ENCODE measurements at places on chromosomes 6 and 20.

- DNase-seq, result no peak
Measured at GRCh38 chr6:28208111-28208659, 16.9 kb upstream of the ZSCAN9 start.

- DNase-seq, result no peak
Measured at GRCh38 chr20:1119128-1119505, 715 bp downstream of the PSMF1 start.

DNA sequence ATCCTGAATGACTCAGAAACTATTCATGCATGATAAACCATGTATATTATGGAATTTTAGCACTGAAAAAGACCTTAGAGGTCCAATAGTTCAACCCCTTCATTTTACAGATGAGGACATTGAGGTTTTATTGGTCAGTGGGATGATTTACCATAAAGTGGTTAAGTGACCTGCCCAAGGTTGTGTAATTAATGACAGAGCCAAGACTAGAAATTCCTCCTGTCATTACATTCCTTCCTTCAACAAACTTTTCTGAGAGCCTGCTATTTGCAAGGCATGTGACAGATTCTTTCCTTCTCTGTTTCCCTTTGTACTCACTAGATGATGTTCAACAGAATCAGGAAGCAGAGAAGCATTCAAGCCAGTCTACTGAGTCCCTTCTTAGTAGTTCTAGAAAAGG, 170.7 kb upstream of the KCNK16 start:
- no peak for DNase-seq

- no peak for DNase-seq
Measured at GRCh38 chr20:4299773-4300172, 284.4 kb upstream of the RNF24 start.

- no peak for DNase-seq
Measured at GRCh38 chr6:12909833-12910232, 193.3 kb downstream of the PHACTR1 start.

DNA sequence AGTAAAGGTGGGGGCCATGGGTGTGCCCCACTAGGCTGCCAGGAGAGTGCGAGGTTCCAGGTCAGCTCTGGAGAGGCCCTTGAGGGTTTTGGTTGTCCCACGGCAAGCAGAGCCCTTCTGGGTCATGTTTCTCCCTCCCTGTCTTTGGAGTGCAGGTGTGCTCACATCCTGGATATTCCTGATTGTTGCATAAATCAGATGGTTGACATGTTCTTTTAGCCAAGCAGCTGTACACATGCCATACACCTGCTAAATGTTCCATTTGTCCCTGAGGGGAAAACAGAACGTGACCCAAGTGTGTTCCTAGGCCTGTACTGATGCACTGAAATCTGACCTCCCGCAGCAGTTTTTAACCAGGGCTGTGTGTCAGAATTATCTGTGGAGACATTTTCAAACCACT, 77.5 kb upstream of the BEND3 start:
- peak; percentile 10 for DNase-seq

DNA sequence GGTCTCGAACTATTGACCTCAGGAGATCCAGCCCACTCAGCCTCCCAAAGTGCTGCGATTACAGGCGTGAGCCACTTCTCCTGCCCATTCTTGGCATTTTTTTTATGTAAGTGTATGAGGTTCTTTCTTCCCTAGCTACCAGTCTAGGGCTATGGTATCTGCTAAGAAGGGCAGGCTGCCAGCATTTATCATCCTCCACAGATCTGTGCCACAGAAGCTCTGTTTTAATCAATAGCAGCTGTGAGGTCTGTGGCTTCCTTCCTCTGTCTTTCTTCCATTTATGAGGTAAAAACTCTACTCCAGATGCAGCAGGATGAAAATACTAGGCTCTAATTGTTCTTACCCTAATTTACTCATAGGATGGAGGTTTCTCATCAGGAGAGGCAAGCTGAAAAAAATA, 1382.4 kb upstream of the ADGRB3 start:
- DNase-seq, result no peak

DNA sequence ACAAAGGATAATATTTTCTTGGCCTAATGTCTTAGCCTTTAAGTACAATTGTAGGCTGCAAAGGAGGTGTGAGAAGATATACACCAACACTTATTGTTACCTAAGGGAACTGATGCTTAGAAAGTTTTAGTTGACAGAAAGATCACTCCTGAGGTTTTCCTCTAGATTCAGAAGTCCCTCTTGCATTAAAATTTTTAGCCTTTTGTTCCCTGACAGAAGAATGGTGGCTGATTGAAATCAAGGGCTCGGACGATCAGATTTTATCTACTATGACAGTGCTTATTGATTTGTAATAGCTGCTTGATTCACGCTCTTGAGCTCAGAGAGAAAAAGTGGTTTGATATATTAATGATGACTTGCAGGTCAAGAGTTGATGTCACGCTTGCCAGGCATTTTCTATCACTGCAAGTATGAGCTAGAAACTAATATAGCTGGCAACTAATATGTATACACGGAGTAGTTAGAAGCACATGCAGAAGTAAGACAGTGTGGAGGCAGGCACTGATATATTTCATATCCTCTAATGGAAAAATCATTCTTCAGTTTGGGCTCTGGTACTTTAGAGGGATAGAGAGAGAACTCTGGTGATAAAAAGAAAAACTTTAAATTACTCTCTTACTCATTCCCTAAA, 246.6 kb upstream of the ID4 start:
- DNase-seq, result no peak

- DNase-seq, result peak; percentile 59
Measured at GRCh38 chr20:8043687-8044282, 24.2 kb upstream of the TMX4 start.

- no peak for DNase-seq
Measured at GRCh38 chr20:8218861-8219260, 86.8 kb downstream of the PLCB1 start.

- no peak for DNase-seq
Measured at GRCh38 chr6:47209632-47210031, 100.1 kb downstream of the TNFRSF21 start.

DNA sequence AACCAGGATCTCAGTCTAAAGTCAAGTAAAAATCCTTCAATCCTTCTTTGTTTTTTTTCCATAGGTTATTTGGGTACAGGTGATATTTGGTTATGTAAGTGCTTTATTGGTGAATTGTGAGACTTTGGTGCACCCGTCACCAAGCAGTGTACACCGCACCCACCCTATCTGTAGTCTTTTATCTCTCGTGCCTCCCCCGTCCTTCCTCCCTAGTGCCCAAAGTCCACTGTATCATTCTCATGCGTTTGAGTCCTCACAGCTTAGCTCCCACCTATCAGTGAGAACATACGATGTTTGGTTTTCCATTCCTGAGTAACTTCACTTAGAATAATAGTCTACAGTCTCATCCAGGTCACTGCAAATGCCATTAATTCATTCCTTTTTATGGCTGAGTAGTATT, 879 bp downstream of the MUC22 start:
- no peak for DNase-seq

- DNase-seq, result no peak
Measured at GRCh38 chr6:34147906-34148630, 2.2 kb upstream of the GRM4 start.

DNA sequence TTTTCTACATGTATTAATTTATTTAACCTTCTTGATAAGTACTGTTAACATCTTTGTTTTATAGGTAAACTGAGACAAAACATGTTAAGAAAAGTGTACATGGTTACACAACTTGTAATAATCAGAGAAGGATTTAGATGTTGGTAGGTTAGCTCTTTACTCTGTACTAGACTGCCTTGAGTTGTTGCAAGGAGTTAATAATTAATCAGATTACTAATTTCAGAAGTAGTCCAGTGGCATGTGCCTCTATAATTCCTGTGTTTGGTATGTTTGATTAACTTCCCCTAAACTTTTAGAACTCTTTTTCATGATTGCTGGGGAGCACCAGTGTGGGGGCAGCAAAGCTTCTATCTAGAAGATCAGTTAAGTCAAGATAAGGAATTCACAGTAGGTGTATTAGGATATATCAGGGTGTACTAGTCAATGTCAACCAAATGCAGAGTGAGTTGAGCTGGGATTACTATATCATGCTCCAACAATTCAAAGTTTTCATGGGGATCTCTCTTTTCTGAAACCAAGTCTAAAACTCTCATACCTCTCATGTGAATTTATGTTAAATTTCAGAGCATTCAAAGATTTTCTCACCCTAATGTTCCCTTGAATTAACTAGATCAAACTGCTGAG, 129.7 kb upstream of the AHI1 start:
- no peak for DNase-seq

DNA sequence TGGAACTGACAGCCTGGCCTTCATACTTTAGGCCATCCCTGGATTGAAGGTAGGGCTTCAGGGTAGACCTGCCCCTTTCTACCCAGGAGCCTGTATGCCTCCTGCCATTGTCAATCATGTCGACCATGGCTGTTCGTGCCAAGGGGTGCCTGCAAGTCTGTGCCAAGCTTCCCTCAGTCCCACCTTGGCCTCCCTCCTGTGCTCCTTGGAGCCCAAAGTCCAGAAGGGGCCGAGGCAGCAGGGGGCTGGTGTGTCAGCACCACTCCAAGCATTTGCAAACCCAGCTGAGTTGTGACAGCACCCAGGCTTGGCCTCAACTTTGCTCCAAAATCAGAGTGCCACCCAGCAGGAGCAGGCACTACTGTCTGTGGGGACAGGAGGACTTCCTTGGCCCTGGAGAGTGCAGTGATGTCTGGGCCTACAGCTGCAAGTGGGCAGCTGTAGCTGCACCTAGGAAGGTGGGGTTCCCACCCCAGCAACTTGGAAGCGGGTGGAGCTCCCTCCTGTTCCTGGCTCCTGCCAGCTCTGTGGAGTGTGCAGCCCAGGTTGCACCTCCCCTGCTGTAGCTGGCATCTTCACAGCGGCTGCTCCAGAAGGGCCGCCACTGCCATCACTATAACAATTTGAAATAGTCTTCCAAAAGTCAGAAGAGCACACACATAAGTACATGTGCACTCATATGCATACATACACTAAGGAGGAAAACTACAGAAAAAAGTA, 1719.3 kb downstream of the HACE1 start:
- DNase-seq, result no peak

- DNase-seq, result no peak
Measured at GRCh38 chr6:160996131-160996601, 4.6 kb downstream of the MAP3K4 start.

- peak; percentile 83 for DNase-seq
Measured at GRCh38 chr6:13765570-13765969, 48.8 kb downstream of the MCUR1 start.

DNA sequence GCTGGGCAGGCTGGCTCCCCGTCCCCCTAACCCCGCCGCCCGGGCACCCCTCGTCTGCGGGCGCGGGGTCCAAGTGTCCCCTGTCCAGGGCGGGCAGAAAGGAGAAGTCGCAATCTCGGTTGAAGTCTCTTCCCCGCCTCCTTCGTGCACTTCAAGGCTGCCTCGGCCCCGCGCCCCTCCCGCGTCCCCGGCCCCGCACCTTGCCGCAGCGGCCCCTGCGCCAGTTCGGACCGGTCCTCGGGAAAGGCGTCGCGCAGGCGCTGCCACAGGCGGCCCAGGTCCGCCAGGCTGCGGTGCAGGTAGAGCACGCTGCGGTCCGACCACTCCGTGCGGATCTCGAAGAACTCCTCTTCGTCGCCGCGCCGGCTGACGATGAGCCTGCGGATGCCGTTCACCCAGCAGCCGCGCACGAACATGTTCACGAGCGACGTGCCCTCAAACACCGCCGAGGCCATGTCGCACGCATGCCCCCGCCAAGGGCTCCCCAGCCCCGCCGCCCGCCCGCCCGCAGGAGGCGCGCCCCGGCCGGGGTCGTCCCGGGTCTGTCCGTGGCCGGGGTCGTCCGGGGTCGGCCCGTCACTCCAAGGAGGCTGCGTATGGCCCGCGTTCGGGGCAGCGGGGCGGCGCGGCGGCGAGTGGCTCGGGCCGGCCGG, at the start of gene PXDC1:
TSS of gene PXDC1 (minus strand) at position 637 of the 653 bp plus-strand sequence. CDS start at position 455, 182 bp downstream.
- DNase-seq, result no peak

DNA sequence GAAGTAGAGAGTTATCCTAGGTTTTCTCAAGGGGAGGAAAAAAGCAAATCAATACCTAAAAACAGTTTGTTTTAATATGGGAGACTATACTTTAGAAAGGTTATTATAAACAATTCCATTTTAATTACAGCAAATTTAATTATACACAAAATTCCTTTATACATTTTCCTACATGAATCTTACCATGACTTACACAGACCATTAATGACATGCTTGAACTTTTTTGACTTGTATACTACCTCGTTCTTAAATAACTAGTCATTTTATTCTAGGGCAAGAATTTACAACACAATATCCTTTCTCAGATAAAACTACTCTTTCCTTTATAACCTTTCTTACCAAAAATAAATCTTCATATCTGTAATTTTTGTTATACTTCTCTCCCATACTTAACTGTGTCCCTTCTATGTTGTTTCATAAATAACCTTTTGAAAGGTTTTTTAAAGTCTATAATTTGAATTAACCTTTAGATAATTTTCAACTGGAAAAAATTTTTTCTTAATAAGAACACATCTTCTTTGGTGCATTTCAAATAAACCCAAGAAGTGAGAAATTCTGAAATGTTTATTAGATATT, 729.4 kb downstream of the TENT5A start:
- no peak for DNase-seq

DNA sequence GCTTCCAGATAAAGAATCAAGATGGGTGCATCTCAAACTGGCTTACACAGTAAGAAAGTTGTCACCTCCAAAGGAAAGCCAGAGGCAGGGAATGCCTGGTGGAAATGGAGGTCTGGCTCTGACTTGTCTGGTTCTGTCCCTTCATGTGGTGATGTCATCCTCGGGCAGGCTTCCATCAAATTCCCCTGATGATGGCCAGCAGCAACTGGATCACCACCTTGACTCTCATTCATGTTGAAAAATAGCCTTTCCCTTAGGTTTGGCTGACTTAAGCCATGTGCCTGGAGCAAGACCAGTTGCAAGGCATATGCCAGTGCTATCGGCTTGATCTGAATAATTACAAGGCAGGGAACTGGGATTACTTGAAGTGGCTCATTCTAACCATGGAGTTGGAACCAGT, 28.8 kb downstream of the IMPG1 start:
- no peak for DNase-seq

DNA sequence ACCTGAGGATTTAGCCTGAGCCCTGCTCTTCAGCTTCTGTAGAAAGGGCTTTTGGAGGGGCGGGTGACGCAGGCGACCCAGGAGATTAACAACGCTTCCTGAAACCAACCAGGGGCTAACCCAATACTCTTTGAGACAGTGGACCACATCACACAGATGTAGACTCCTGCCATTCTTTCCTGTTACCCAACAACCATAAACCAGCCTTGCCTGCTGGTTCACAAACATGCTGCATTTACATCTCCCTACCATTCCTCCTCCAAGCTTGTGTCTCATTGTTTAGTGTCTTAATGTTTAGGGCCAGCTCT, 28.3 kb downstream of the PPP1R16B start:
- no peak for DNase-seq

GRCh38 chr6:99104218-99104617, 156.5 kb upstream of the FBXL4 start:
- DNase-seq, result no peak

- no peak for DNase-seq
Measured at GRCh38 chr20:10876558-10876957, 202.8 kb upstream of the JAG1 start.

DNA sequence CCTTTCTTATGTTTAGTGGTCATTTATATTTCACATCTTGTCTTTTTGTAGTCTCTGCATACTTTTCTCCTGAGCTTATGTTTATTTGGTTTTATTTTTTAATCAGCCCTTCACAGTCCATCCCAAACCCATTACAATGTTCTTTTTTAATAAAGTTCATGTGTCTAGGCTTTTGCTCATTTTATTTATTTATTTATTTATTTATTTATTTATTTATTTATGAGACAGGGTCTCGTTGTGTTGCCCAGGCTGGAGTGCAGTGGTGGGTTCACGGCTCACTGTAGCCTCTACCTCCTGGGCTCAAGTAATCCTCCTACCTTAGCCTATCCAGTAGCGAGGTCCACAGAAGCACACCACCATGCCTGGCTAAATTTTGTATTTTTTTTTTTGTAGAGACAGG, 3.1 kb downstream of the COQ3 start:
- no peak for DNase-seq

- DNase-seq, result no peak
Measured at GRCh38 chr20:51413857-51414256, 128.7 kb downstream of the NFATC2 start.

All from NCI-H2171 (cell line).